ENCODE measurements at places on chromosomes 4 and X. TPM values are rescaled to one million over a fixed set of nuclear protein-coding genes. Genes with fewer than 3 reads are reported as not detected.

Gene SMIM14
- total RNA-seq: 54.3 TPM

Gene CTAG2
- total RNA-seq: not detected

Gene MXRA5
- 0.65 TPM for total RNA-seq

Gene PABPC1L2A
- total RNA-seq: not detected

Gene MAP7D2
- total RNA-seq: 0.07 TPM

Gene DMD
- total RNA-seq: 33.7 TPM

All from smooth muscle cell of the pulmonary artery (primary cell).